GM23248 (cell line): ENCODE measurements at places on chromosomes 16 and 17. TPM values are rescaled to one million over a fixed set of nuclear protein-coding genes. Genes with fewer than 3 reads are reported as not detected.

SPECC1 gene
- total RNA-seq: 1.3 and 4.2 TPM in 2 replicates

DNA sequence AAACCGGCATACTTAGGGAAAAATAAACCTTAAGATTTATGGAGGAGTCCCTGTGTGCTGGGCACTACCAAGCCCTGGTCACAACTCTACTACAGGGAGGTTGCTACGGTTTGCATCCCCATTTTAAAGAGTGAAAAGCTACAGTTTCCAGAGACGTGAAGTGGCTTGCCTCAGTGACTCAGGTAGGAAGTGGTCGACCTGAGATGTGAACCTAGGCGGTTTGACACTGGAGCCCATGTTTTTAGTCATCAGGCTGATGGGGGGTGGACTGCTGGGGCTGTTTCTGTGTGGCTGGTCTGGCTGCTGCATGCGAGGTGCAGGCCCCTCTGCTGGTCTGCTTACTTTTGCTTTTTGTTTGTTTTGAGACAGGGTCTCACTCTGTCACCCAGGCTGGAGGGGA, 6.6 kb downstream of the COX6A2 start:
- DNase-seq: no peak

TBC1D28 gene
- total RNA-seq: not detected in 2 replicates

DNA sequence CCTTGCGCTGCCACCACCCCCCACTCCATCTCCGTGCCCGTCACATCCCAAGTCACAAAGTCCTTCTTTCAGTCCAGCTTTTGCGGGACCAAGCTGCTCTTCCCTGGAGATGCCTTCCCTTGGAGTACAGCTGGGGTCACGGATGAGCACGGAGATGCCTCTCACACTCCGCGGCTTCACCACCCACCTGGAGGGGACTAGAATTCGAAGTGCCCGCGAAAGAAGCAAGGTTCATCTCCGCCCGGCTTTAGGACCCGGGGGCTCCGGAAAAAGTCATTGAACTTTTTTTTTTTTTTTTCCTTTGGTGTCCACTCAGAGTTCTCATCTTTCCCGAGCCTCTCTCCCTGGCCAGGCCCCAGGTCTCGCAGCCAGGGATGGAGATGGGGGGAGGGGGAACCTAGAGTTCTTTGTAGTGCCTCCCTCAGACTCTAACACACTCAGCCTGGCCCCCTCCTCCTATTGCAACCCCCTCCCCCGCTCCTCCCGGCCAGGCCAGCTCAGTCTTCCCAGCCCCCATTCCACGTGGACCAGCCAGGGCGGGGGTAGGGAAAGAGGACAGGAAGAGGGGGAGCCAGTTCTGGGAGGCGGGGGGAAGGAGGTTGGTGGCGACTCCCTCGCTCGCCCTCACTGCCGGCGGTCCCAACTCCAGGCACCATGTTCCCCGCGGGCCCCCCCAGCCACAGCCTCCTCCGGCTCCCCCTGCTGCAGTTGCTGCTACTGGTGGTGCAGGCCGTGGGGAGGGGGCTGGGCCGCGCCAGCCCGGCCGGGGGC, at the start of gene FKBP10:
FKBP10 (plus strand) TSS at position 624 of the 771 bp plus-strand sequence; CDS start at position 655, 31 bp downstream.
- DNase-seq: peak; percentile 92

- DNase-seq: peak; percentile 89
Measured at GRCh38 chr16:81645266-81645694, 133.8 kb upstream of the PLCG2 start.

DNA sequence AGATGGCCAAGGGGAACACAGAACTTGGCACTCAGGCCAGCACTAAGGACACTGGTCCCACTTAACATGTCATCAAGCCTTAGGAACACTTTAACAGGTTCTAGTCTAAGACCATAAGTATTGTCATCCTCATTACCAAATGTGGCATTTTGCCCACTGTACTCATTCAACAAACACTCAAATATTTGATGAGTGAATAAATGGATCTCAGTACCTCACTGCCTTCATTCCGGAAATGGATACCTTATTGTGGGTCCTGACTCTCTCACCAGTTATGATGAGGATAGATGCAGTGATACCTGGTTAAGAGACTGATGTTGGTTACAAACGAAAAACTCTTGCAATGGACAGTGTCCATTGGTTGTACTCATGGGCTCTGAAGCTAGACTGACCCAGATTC, 455.2 kb upstream of the DYNLRB2 start:
- no peak for DNase-seq

GRCh38 chr17:56983366-56983765, 5.4 kb downstream of the SCPEP1 start:
- DNase-seq: no peak

DNA sequence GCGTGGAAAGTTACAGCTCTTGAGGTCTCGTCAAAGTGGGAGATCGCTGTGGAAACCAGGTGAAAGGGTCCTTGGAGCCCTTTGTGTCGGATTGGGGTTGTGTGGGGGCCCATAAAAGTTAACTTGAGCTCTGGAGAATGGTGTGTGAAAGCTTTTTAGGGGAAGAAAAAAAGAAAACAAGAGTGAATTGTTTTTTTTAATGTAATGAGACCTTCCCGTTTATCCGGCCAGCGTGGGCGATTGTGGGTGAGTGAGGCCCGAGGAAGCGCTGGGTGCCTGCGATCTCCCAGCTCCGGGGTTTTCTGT, 150.6 kb downstream of the MSI2 start:
- DNase-seq: no peak

DNA sequence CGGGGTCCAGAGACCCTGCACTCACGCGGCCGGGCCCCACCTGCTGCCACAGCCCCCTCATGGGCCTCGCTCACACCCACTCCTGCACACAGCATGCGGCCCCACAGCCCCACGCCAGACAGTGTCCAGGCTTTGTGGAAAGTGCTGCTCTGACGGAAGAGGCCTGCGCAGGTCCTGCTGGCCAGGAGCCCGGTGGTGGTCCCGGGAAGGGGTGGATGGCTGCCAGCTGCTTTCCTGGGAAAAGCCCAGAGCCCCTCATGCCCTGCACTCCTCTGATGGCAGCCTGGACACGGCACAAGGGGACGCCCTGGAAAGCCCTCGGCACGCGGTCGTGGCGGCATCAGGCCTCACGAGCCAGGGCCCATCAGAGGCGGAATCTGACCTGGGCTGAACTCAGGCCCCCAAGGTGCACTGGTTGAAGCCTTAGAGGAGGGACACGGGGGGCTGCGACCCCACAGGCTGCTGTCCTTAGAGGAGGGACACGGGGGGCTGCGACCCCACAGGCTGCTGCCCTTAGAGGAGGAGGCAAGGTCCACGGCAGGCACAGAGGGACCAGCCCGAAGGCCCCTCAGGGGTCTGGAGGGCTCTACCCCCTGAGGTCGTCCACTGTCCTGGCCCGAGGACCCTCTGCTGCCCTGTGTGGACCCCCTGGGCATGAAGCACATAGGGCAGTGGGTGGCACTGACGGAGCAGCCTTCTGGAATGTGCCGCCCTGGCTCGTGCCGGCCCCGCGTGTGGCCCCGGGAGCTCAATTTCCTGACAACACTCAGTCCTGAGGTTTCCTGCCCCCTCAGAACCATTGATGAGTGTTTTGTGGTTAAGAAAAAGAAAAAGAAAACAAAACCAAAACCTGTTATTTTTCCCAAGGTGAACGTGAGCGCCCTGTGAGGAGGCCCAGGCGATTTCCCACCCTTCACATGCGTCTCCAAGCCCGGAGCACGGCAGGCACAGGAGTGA, 22.1 kb downstream of the SOX8 start:
- peak; percentile 50 for DNase-seq

DNA sequence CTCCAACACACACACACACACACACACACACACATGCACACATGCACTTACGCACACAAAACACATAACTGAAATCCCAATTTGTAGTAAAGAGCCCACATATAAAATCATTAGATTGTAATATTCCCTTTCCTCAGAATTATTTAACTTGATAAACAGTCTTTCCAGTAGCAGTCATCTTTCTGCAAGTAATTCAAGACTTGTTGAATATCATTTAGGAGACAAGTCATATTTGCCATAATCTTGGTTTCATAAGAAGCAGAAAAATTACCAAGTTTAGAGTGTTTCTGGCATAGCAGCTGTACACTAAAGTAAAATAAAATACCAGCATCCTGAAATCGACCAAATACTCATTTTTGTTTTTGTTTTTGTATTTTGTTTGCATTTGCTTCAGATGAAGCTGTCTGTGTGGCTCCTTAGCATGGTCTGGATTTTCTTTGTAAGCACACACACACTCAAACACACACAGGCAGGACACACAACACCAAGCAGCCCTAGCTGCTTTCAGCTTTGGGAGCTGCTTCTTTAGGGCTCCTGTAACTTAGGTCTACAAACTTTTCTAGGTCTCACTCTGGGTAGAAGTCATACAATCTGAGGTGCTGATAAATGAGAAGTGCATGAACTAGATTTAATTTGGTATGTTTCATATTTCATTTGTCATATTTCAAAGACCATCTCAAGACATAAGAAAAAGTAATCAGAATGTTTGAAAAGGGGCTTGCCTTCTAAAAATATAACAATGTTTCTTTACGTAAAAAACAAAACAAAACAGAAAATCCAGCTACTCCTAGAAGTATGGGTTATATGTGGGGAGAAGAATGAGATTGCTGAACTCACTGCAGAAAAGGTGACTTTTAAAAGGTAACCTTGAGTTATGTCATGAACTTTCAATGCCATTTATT, 3.0 kb downstream of the SALL1 start:
- peak; percentile 18 for DNase-seq

DNA sequence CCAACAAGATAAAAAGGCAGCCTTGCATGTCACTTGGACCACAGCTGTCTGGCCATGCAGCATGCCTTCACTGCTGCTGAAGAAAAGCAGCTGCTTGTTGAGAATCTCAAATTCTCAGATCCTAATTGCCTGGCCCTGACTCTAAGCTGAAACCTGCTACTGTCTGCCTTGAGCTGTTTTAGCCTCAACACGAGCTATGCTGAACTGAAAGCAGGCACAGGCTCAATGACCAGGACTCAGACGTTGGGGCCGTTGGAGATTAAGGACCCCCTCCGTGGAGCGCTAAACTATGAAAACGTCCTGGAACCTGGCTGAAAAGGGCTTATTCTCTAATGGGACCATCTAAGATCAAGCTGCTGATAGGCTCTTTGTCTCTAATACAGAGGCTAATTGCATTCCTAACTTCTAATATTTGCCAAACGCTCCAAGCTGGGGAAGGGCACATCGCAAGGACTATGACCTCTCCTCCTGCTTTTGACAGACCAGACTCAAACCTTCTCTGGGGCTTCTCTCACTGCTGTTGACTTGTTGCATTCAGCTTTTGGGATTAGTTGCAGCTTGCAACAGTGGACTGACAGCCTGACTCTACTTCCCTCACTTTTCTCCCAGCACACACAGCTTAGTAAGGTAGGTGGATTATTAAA, 4.6 kb upstream of the PLK1 start:
- no peak for DNase-seq

DNA sequence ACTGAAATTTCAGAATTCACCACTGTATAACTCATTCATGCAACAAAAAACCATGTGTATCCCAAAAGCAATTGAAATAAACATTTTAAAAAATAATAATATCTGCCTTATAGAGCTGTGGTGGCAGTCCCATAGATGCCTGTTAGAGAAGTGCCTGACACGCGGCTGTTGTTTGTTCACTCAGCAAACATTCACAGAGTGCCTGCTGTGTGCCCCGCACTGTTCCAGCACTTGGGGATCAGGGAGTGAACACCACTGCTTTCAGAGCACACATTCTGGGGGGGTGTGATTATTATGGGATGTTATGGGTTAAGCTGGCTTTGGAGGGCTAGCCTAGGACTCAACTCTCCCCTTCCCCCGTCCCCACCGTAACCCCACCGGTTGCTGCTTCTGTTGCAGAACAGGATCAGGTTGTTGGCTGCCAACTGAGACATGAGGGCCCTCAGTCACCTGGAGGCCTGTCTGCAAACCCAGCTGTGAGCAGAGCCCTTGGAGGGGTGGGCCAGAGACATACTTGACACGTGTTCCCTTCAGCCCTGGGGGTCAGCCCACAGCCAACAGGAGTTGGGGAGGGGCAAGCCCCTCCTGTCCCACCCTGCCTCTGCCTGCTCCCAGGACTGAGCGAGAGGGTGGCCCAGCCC, 103.3 kb upstream of the CIBAR2 start:
- DNase-seq: no peak

GRCh38 chr17:68511671-68512246, 471 bp upstream of the PRKAR1A start:
- DNase-seq: peak; percentile 80

- no peak for DNase-seq
Measured at GRCh38 chr16:79653373-79653891, 52.9 kb upstream of the MAF start.

DNA sequence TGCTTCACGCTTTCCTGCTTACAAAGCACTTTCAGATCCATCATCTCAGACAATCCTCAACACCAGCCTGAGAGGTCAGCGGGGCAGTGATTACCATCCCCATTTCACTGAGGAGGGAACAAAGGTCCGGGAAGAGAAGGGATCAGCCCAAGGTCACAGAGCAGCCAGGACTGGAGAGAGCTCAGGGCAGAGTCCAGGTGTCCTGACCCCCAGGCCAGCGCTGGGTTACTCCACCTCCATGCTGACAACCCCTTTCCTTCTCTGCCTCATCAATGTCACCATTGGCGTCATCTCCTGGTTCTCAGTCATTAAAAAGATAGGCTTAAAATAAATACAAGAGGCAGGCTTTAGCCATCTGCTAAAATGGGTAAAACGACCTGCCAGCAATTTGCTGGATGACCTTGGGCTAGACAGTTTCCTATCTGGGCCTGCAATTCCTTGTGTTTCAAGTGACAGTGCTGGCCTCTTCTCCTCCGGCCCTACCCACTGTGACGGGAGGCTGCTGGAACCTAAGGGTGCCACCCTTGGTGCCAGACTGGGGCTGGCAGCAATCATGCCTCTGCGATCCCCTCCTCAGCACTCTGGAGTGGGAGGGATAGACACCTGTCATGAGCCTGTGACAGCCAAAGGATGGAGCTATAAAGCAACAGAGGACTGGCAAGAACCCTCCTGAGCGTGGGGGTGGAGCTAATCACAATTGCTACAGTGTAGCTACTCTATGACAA, 79.5 kb upstream of the CCL1 start:
- no peak for DNase-seq

- no peak for DNase-seq
Measured at GRCh38 chr17:79066963-79067362, 7.7 kb upstream of the ENGASE start.

VMO1 gene
- not detected in 2 replicates for total RNA-seq

SOX15 gene
- 3.9 TPM in 1 of 2 replicates, not detected in the other for total RNA-seq

DNA sequence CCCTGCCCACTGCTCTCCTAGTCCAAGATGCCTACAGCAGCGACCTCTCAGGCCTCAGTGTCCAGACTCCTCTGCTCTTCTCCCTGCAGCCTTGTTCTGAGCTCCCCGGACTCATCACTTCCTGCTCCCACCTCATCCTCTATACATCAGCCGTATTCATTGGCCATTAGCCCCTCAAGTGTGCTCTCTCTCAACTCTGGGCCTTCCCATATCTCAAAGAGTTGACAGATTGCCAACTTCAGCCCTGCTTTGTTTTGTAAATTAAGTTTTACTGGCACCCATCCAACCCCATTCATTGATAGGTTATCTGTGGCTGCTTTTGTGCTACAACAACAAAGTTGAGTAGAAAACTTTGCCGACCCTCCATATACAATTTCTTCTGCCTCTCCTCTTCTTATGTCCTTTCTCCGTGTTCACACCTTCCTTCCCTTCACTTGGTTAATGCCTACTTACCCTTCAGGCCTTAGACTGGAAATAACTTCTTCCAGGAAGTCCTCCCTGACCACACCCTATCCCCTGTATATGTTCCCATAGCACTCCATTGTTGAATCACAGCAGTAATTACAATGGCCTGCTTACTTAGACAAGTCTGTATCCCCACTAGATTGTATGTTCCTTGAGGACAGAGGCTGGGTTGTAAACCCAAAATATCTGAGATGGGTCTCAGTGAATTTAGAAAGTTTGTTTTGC, 63.4 kb upstream of the TANC2 start:
- no peak for DNase-seq
